ENCODE measurements at places on chromosomes 3 and 15.

GRCh38 chr3:179958143-179958542 lies 78.6 kb downstream of the PEX5L start:
- DNase-seq, result no peak

DNA sequence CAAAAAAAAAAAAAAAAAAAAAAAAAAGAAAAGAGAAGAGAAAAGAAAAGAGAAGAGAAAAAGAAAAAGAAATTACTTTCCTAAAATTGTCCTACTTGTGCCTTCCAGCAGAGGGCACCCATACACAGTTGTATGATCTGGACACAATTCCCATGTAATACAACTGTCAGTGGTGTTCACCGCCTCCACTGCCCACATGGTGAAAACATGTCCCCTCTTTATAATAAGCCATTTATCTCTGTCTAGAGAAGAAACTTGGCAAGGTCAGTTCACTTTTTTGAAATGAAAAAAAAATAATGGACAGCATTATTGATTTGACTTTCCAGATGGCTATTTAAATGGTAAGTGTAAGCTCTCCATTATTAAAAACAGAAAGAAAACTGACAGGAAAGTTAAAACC lies 459.4 kb downstream of the GBE1 start:
- peak; percentile 8 for DNase-seq

- DNase-seq, result no peak
These were observed 199.3 kb upstream of the LINGO1 start for GRCh38 chr15:77831986-77832385.

- DNase-seq, result no peak
These were observed 188.0 kb upstream of the TGFBR2 start for GRCh38 chr3:30418443-30418842.

- no peak for DNase-seq
These were observed 26.9 kb downstream of the GYG1 start for GRCh38 chr3:149018247-149018646.

DNA sequence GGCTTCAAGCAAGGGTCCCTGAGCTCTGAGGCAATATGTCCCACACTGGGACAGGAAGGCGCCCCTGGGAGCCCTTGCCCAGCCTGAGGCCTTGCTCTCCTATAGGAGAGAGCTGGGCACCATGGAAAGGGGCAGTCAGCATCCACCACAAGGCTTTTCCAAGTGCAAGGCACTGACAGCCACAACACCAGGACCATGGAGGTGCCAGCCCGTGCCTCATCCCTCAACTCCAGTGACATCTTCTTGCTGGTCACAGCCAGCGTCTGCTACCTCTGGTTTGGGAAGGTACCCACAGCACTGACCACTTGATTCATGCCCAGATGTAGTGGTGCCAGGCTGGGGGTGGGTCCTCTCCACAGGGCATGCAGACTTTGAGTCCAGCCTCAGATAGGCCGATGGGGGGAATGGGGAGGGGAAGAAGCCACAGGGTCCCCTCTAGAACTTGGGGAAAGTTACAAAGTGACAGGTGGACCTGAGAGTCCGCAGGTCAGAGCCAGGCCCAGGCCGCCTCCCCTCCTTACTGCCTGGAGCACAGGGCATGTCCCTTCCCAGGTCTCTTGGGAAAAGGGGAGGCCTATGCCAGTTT lies 11.8 kb downstream of the VILL start:
- no peak for DNase-seq

GRCh38 chr3:19881036-19881435 lies 53.0 kb downstream of the EFHB start:
- no peak for DNase-seq

GRCh38 chr3:50749822-50750221 lies 75.1 kb downstream of the DOCK3 start:
- no peak for DNase-seq

- no peak for DNase-seq
These were observed 2.0 kb downstream of the TRIM59 start for GRCh38 chr3:160447544-160447943.

GRCh38 chr3:173932624-173933023 lies 535.1 kb downstream of the NLGN1 start:
- no peak for DNase-seq

DNA sequence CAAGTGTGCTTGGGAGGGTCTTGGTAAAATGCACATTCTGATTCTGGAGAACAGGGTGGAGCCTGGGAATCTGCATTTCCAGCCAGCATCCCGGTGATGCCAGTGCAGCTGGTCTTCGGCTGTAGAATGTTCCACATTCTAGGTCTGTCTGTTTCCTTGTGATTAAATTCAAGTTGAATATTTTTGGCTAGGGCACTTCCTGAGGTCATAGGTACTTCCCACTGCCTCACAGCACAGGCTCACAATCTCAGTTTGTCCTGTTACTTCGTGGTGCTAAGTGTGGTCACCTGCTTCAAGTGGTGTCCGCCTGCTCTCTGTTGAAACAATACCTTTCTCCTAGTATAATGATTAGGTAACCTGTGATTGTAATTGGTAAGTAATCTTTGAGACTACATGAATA lies 40.1 kb downstream of the FLNB start:
- DNase-seq, result no peak

GRCh38 chr3:39137991-39138803 lies 15.2 kb downstream of the CSRNP1 start:
- no peak for DNase-seq

GRCh38 chr3:36957862-36958686 lies 13.2 kb upstream of the TRANK1 start:
- DNase-seq, result no peak

DNA sequence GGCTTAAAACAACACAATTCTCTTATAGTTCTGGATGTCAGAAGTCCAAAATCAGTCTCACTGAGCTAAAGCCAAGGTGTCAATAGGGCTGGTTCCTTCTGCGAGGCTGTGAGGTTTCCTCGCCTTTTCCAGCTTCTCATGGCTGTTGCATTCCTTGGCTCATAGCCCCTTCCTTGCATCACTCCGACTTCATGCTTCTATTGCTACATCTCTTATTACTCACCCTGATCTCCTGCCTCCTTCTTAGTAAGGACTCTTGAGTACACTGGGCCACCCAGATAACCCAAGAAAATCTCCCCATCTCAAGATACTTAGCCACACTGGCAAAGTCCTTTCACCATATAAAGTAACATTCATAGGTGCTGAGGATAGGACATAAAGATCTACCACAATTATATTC lies 193.9 kb downstream of the ADAMTS17 start:
- DNase-seq, result no peak

DNA sequence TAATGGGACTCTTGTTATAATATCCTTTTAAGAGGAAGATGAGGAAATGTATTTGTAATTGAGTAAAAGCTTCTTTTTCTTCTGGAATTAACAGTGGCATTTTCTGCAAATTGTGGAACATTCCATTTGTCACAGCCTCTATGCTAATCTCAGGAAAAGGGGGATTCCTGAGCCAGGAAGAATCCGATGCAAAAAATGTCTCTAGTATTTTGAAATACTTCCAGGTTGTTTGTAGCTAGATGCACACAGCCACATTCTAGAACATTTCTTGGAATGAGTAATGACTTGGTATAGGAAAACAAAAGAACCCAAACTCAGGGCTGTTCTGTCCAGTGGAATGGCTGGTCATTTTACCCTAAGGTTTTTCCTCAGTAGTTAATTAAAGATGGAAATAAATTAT lies 98.5 kb upstream of the SLC2A2 start:
- DNase-seq, result no peak

- DNase-seq, result no peak
These were observed 11.6 kb downstream of the ZXDC start for GRCh38 chr3:126464093-126464492.

DNA sequence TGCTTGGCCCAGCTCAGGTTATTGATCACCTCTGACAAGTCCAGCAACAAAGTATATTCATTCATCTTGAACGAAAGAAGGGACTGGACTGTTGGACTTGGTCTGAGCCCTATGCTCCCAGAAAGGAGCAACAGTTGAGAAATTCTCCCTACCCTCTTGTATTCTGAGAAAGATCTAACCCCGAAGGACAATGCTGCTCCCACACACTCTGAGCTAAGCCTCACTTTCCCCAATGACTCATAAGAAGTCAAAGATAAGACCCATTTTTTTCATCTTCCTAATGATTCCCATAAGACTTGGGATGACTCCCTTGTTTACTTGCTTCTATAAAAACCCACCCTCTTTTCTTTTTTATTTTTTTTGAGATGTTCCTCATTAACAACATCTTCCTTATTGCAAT lies 549.4 kb upstream of the MDFIC2 start:
- no peak for DNase-seq

DNA sequence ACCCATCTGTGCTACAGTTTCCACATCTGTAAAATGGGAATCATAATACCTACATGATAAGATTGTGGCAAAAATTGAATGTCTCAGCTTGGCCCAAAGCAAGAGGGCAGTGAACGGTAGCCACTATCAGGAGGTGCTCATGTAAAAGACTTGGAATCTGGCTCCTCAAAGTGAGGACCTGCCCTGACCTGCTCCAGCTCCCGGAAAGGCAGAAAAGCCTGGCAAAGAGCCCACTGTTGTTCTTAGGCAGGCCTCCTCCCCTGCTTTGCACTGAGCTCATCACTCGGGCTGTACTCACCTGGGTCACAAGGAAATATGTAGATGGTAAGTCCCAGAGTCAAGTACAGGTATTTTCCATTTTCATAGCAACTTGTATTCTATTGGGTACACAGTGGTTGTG lies 250.7 kb upstream of the TBL1XR1 start:
- peak; percentile 94 for DNase-seq

- no peak for DNase-seq
These were observed 526.9 kb downstream of the PYDC2 start for GRCh38 chr3:191987831-191988350.

- no peak for DNase-seq
These were observed 62.6 kb upstream of the IQSEC1 start for GRCh38 chr3:13135811-13136321.

GRCh38 chr3:184218814-184219213 lies 10.6 kb upstream of the VWA5B2 start:
- DNase-seq, result no peak

DNA sequence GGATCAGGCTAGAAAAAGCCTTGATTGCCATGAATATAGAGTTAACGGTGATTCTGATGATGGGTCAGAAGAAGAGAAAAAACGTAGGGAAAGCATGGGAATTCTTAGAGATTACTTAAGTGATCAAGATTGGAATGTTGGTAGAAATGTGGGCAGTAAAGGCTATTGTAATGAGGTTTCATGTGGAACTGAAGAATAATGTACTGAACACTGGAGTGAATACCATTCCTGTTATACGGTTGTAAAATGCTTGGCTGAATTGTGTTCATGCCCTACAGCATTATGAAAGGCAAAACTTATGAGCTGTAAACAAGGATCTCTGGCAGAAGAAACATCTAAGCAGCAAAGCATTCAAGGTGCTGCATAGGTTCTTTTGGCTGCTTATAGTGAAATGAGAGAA lies 414.1 kb upstream of the CBLB start:
- DNase-seq, result no peak

- DNase-seq, result no peak
These were observed 28.8 kb upstream of the GLCE start for GRCh38 chr15:69131362-69132220.

- DNase-seq, result no peak
These were observed 129.4 kb downstream of the LPP start for GRCh38 chr3:188283347-188283746.

DNA sequence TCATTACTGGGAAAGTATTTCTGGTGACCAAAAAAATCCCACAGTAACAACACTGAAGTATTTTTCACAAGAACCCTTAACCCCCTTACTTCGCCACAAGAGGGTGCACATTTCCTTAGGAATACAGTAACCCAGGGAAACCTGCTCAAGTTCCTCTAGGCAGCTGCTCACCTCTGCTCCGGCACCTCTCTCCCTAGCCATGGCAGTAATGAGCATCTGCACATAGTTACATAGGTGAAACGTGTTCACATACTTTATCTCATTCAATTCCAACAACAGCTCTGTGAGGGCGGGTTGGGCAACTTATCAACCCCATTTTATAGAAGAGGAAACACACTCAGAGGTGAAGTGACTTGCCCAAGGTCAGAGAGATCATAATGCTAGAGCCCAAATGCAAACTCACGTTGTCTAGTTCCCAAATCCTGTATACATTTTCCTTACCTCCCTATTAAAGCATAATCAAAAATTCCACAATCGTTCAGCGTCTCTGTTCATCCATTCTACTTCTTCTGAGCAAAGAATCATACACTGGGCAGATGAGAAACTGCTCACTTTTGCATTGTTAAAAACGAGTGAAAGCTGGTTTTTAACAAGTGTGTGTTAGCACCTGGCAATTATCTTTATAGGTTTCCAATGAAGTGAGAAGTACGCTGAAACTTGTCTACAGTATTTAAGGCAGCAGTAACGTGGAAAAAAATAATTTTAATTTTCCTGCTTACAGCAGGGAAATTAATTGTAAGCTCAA lies 90.7 kb downstream of the IGF2BP2 start:
- DNase-seq, result peak; percentile 93

DNA sequence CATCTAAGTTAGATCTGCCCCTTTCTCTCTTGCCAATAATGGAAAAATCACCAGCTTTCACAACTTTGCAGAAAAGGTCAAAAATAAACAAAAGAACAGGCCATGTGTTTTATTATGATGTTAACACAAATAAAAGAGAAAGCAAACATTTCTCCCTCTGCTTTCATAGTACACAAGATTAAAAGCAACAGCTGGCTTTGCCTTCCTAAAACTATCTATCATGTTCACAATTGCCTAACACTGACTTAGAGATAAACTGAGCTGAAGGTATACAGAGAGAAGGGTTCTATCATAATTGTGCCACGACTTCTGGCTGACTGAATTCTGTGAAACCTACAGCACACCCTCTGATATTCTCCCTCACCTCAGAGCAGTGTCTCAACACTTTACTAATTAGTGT lies 29.4 kb downstream of the AADAC start:
- peak; percentile 23 for DNase-seq

- peak; percentile 92 for DNase-seq
These were observed 11.3 kb upstream of the C3orf52 start for GRCh38 chr3:112074616-112075497.

DNA sequence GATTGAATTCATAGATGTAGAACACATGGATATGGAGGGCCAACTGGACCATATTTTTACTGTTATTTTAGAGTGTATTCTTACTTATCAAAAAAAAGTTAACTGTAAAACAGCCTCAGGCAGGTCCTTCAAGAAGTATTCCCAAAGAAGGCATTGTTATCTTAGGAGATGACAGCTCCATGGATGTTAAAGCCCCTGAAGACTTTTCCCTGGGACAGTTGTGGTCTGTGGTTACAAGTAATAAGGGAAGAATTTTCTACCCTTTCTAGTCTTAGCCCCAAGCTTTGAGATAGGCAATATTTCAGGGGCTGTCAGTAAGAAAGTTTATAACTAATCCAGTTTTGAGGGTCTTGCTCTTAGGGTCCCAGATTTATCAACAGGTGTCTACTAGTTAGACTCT lies 62.5 kb downstream of the LRRC49 start:
- no peak for DNase-seq

DNA sequence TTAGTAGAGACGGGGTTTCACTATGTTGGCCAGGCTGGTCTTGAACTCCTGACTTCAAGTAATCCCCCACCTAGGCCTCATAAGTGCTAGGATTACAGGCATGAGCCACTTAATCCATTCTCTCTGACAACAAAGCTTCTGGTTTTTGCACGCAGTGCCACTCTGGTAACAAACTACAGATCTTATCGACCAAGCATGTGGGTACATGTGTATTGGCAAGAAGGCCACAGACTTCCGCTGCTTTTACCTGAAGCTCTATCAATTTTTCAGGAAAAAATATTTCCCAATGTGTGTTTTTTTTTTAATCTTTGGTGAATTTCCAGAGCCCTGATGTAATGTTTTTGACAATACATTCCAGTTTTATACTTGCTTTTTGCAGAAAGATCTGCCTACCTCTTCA lies 182.5 kb downstream of the PCCB start:
- no peak for DNase-seq
